B cell (primary cell): ENCODE measurements at places on chromosomes 13 and 19. TPM values are rescaled to one million over a fixed set of nuclear protein-coding genes. Genes with fewer than 3 reads are reported as not detected.
A peak's percentile ranks its signal among the peaks of the same experiment; 100 is the strongest.

GRCh38 chr13:65342541-65343337 lies 1887.4 kb downstream of the PCDH9 start:
- DNase-seq: no peak

GRCh38 chr19:1383017-1383311 lies 743 bp upstream of the NDUFS7 start:
- no peak for DNase-seq

GRCh38 chr19:3607303-3608078 lies 816 bp upstream of the TBXA2R start:
- DNase-seq: no peak

DNA sequence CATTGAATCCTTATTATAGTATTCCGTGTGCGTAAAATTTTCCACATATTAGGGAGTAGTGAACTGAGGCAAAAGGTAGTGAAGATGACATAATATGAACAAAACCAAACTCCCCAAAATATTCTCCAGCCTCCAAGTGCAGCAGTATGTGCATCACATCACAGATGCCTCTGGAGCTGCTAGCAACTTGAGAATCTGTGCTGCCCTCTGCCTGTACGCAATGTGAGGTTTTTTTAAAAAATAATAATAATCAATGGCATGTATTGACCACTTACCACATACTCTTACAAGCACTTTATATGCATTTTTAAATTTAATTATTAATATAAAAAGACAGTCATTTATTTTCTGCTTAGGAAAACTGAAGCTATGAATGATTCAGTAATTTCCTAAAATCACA lies 583.0 kb upstream of the SPRY2 start:
- DNase-seq: no peak

GRCh38 chr19:7888826-7889217 lies 512 bp downstream of the LRRC8E start:
- DNase-seq: no peak

DNA sequence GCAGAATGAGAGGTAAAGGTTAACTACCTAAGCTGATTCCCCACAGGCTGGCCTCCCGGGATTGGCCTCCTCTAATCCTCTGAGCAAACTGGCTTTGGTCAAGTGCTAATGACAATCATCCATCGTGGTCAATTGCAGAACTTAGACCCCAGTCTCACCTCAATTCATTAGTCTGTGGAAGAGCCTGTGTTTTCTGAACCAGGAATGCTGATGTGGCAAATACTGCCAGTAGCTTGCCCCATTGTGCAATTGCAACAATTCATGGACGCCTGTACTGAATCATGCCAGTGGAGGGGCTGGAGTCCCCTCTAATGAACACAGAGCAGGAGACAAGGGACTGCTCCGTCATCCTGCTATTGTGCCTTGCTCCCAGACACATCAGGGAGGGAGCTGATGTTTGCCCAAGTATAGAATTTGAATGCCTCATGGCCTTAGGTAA lies 1256.5 kb downstream of the EFNB2 start:
- DNase-seq: no peak

DNA sequence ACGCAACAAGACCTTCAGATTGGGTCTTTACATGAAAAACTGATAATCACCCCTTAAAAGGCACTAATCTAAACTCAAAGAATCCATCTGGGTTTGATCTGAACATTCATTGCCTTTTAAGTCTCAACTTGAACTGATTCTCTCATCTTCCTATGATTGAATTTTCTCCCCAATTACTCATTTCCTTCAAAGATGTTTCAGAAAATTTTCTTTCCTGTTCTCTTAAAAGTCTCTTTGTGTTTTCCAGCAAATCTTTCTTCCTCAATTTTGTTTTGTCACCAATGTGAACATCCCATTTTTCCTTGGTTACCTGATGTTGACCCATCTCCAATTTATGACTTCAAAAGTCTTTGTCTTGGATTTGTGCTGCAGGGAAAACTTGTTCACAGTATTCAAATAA lies 234.3 kb downstream of the DACH1 start:
- no peak for DNase-seq

- DNase-seq: peak; percentile 93
These were observed 37.9 kb upstream of the LSM14A start for GRCh38 chr19:34134190-34135053.

GRCh38 chr19:54209811-54210494 lies 9.3 kb downstream of the RPS9 start:
- DNase-seq: no peak

DNA sequence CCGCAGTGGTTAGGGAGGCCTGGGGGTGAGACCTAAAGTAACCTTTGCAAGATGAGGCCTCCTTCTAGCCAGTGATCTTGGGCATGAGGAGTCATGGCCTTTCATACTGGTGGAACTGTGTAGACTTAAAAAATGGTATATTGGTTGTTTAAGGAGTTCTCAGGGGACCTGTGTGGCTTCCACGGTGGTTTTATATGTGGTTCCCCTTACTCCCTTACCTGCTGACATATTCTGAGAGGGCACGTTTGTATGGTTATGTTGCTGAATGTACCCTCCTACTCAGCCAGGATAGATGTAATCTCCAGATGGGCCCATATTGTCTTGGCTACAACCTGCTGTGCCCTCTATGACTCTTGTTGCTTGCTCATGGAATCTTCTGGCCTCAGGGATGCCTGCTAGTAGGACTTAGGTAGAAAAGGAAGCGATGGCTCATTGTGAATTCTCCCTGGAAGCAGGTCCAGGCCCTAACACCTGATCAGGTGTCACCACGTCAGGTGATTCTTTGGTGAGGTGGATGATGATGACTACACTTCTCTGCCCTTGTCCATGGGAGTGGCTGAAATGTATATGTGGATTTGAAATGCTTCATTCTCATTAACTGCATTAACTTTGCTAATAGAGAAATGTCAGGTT lies 1.8 kb downstream of the ZNF460 start:
- DNase-seq: peak; percentile 55

DNA sequence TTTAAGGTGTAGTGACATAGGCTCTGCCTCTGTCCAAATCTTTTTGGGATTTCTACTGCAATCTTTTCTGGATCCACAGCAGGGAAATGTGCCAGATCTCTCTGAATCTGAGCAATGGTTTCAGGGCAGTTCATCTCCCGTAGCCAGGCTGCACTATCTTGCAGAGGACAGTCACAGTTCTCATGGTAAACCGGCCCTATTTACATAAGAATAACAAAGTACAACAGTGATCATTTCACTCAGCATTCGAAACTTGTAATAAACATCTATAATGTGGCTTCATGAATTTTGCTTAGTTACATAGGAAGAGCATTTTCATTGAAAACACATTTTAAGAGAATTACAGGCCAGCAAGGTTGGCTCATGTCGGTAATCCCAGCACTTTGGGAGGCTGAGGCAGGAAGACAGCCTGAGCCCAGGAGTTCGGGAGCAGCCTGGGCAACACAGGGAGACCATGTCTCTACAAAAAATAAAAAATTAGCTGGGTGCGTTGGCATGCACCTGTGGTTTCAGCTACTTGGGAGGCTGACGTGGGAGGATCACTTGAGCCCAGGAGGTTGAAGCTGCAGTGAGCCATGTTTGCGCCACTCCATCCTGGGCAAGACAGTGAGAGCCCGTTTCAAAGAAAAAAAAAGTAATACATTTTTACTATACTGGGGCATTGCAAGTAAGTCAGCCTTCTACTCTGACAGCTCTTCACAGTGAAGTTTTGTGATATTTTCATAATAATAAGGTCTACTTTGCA lies 5.0 kb downstream of the POGLUT2 start:
- DNase-seq: no peak

DNA sequence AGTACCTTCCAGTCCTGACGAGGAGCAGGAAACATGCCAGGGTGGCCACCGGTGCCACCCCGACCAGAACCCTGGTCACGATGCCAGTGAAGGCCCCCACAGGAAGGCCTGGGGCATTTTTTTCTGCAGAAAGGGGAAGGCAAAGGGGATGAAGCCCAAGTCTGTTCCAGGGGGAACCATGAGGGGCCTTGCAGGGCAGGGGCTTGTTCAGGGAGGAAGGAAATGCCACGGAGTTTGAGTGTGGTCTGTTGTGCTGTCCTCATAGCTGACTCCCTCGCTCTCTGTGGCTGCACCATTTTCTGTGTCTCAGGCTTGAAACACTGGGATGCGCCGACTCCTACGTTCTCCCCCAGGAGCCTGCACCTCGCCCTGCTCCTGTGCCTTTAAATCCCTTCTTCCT lies 27.5 kb upstream of the CEACAM1 start:
- DNase-seq: no peak

DNA sequence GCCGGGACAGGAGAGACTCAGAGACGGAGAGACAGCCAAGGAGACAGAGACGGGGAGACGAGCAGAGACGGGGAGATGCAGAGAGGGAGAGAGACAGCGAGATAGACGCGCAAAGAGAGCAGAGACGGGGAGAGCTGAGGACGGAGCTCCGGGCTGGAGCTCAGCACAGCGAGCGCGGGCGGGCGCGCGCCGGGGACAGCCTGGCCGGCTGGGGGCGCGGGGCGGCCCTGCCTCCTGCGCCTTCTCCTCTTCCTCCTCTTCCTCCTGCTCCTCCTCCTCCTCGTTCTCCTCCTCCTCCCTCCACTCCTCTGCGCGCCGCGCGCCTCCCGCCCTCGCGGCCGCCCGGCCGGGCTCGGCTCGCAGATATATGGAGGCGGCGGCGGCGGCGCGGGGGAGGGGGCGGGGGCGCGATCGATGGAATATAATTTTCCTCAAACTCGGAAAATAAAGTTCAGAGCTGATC lies at the start of gene ERFL:
ERFL (minus strand) TSS at position 229 of the 463 bp plus-strand sequence. CDS start 15,530 bp downstream, outside the sequence.
- DNase-seq: peak; percentile 59

The RASIP1 gene
- polyA plus RNA-seq: 0.19 TPM in 1 of 2 replicates, not detected in the other

The FFAR1 gene
- polyA plus RNA-seq: 17.9 and 118 TPM in 2 replicates

The SIGLEC10 gene
- 75.4 and 87.6 TPM in 2 replicates for polyA plus RNA-seq

The TEX29 gene
- 0.66 and 1.3 TPM in 2 replicates for polyA plus RNA-seq

The FAM187B gene
- not detected in 2 replicates for polyA plus RNA-seq

The N4BP2L1 gene
- 50.9 and 79.9 TPM in 2 replicates for polyA plus RNA-seq

The TPTE2 gene
- polyA plus RNA-seq: 0.06 TPM in 1 of 2 replicates, not detected in the other
